ENCODE measurements at places on chromosomes 2 and 18.
A peak's percentile ranks its signal among the peaks of the same experiment; 100 is the strongest.

DNA sequence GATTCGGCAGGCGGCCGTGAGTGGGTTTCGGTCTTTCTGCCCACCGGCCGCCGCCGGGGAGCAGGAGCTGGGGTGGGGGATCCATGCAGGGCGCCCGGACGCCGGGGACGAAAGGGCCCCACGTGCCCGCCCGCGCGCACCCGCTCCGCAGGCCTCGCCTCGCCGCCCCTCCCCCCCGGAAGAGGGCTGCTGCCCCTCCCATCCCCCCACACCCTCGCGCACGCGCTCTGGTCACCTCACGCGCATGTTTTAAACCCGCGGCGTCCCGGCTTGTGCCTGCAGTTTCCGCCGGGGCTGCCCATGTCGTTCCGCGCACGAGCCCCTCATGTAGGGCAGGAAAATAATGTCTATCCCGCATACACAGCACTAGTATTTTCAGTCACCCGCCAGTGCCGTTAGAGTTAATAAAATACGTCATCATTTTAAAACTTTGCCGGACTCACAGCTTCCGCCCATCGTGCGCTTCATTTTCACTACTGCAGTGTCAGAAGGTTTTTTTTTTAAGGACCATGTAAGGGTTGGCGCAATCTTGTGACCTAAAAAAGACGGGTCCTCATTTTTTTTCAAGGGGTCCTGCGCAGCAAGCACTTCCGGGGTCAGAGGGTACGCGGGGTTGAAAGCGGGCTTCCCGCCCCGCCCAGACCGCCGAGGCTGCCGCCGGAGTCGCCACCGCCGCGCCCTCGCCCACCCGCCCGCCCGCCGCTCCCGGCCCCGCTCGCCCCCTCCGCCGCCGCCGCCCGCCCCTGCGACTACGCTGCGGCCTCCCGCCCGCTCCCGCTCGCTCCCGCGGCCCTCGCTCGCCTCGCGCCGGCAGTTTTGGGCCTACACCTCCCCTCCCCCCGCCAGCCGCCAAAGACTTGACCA lies at the start of gene PCBP1:
Gene PCBP1 (plus strand): TSS at position 640 of the 864 bp plus-strand sequence. CDS start 267 bp downstream, outside the sequence.
- DNase-seq, result peak; percentile 94

DNA sequence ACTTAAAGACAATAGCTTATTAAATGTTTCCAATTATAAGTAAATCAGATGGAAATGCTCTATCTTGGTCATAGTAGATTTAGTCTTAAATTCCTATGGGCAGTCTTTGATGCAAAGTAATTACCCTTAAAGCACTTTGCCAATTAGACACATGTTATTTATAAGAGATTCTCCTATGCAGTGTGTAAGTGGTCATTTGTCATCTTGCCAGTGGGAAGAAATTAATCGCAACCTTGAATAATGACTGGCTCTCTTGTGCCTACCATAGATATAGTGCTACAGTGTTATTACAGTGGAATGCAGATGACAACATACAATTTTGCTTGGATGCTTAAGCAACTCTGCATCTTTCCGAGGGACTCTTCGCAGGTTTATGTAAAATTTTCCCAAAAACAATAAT lies 311.0 kb upstream of the THUMPD2 start:
- no peak for DNase-seq

DNA sequence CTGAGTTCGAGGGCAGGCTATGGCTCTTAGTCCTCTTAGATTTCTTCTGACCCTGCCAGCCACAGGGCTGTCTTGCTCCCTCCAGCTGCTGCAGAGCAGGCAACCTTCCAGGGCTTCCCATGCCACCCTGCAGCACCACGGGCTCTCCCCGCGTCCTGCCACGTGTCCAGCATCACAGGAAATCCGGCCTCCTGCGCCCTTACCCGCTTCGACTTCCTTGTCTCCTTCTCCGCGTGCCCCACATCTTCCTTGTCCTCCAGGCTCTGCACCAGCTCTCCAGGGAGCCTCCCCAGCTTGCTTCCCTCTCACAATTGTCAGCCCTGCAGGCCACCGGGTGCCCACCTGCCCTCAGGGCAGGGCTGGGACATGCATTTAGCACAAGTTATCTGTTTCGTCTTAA lies 253.5 kb downstream of the DCDC2C start:
- no peak for DNase-seq

GRCh38 chr2:86072271-86072858 lies 33.3 kb downstream of the POLR1A start:
- DNase-seq, result no peak

DNA sequence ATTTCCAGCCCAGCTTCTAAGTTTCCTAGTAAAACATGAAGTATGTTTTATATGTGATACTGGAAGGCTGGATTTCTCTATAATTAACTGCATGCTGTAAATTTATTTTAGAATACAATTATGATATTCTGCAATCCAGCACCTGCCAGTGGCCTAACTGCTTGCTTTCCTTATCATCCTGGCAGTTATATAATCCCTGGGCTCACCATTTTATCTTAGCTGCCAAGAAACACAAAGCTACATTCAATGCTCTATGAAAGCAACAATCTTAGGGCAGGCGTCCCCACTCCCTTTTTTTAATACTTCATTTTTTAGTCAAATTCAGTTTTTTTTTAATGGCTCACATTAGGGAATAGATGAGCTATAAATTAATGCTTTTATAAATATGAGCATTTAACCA lies 38.4 kb upstream of the UBXN4 start:
- DNase-seq, result no peak

DNA sequence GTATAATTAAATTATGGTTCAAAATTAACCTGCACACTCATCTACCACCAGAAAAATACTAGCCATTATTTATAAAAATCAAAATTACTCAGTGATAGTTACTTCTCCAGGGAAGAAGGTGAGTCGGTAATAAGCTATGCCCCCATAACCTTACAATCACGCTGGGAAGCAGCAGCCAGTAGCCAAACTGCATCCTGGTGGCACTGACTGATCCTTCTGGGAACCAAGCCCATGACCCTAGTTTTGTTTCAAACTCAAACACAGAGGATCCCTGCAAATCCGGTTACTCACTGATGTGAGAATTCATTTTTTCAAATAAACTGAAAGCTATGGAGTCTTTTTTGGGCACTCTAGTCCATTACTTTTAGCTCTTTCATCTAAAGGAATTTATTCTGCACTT lies 88.2 kb upstream of the VWC2L start:
- DNase-seq, result no peak

DNA sequence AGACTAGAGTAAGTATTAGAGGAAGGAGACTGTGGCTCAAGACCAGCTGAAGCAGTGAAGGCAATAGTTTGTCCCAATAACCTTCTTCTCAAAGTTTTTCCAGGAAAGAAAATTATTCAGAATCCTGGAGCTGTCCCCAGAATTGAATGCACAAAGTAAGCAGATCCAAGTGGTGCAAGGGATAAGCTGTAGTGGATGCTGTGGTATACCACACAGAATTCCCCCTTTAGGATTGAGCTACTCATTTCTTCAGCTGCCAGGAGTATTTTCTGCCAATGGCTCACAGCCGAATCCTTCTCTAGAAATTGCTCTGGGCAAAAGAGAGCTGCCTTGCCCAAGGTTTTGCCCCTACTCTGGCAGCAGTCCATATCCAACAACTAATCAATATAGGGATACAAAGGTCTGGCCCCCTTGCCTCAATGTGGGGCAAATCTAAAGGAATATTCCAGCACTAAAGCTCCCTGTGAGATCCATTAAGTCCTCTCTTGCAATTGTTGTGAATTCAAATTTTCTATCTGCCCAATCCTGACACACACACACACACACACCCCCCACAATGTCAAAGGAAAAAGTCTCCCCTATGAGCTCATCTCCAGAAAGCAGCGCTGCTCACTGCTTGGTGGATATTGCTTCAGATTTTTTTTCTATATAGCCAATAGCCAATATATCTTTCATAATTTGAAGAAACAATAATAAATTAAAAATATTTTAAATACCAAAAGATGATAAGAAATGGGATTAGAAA lies 18.4 kb upstream of the TCF7L1 start:
- no peak for DNase-seq

- no peak for DNase-seq
Observed at GRCh38 chr2:106566050-106566449, 78.9 kb downstream of the CD8B2 start.

GRCh38 chr2:32611366-32611765 lies 16.5 kb upstream of the TTC27 start:
- no peak for DNase-seq

DNA sequence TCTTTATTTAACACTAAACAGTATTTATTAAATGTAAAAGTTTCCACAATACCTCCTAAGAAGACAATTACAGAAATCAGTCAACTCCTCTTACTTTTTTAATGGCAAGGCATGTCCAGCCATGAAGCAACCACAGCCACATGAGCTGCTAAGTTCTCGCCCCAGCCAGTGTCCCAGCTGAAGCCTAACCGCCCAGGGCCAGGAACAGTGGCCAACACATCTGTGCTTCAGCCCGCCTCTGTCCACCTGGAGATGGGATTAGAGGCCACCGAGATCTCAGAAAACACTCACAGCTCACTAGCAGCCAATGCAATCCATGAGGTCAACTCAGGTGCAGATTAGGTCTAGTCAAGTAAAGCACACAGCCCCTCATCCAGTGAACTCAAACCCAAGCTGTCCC lies 40.2 kb downstream of the PID1 start:
- DNase-seq, result no peak

- DNase-seq, result no peak
Observed at GRCh38 chr2:228541789-228542188, 360.3 kb upstream of the SPHKAP start.

GRCh38 chr2:156340804-156341451 lies 8.4 kb upstream of the NR4A2 start:
- DNase-seq, result no peak

GRCh38 chr2:111975053-111975552 lies 76.7 kb downstream of the MERTK start:
- no peak for DNase-seq

- DNase-seq, result no peak
Observed at GRCh38 chr2:156110890-156111289, 221.6 kb downstream of the NR4A2 start.

- no peak for DNase-seq
Observed at GRCh38 chr2:172578054-172578453, 22.2 kb downstream of the PDK1 start.

DNA sequence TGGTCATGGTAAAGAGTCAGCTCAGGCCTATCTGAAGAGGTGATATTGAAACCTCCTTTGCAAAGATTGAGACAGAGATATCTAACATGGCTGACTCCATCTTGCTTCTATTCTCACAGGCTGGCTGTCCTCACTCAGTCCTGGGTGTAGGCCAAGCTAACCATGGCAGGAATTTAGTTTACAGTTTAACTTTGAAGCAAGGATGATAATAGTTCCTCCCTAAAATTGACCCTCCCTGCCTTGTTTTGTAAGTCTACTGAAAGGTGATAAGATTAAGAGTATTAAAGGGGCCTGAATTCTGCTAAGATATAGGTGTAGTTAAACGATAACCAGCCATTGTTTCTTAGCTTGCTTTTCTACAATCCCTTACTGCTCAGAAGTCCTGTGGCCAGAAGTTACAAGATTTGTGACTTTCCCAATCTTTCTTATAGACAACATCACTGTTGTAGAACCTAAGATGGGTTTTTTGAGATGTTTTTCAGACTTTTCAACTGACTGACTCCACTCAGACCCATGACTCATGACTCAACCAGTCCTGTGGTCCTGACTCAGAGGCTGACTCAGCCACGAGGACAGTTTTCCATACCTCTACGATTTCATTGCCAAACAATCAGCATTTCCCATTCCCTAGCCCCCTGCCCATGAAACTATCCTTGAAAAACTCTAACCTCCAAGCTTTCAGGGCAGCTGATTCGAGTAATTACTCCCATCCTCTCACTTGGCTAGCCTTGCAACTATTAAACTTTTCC lies 195.7 kb upstream of the SESTD1 start:
- no peak for DNase-seq

GRCh38 chr2:205056151-205056561 lies 510.9 kb downstream of the PARD3B start:
- no peak for DNase-seq

DNA sequence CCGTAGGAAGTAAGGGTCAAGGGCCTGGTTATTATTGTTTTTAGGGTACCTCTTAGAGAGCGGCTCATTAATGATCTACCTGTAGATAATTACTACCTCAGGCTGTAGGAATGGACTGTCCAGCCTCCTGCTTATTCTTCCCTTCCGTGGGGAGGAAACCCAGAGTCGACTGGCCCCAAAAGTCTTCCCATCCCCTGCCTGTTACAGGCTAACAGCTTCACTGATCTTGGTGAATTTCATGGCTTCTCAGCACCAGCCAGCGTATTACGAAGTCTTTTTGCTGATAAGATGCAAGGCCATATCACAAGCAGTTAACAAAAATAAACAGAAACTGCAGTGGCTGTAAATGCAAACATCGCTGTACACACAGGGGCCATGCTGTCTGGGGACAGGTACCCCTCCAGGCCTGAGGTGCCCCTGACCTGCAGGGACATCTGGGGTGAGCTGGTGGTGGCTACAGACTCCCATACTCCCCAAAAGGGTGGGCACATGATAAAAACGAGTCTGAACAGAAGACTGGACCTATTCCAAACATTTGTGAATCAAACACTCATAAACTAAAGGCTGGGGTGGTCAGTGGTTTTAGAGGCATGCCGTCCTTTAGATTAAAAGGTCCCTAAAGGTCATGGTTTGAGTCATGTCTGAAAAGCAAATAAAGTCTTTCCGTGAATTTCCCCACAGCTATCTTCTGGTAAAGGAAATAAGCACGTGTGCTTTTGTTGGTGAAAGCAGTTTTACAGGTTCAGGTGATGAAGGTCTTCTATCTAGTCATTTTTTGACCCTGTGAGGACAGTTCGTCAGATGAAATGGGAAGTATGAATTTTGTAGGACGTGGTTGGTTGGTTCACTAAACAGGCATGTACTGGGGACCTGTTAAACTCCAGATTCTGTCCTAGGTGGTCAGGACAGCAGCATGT lies 36.7 kb downstream of the TTC39C start:
- DNase-seq, result no peak

DNA sequence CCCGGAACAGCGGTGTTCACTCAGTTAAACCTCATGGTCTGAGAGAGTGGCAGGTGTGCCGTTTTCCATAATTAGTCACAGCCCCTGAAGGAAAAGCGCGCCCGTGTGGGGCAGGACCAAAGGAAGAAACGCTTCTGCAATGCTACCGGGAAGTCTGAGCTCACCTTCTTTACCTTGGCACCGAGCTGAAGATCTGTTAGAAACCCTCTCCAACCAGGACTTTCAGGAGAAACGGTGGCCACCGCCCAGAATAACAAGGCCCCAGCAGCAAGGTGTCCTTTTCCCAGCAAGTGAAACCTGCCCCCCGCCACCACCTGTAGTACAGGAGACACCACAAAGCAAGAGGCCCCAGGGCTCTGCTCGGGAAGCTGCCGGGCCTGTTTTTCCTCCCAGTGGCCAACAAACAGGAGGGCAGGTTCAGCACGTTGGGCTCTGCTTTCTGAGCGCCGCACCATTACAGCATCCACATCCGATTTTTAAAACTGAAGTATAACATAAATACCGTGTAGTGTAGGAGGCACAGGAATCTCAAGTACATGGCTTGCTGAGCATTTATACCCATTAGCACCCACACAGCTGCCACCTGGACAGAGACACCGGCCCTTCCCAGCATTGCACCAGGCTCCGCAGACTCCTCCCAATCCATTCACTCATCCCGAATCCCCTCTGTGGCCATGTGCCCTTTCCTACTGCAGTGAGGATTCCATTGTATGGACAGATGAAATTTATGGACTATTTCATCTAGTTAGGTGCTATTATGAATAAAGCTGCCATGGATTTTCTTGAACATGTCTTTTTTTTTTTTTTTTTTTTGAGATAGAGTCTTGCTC lies 121.8 kb upstream of the RIOK3 start:
- DNase-seq, result no peak
